Thoracic aorta (tissue), 2 donors: ENCODE measurements at places on chromosomes 1 and 21. TPM values are rescaled to one million over a fixed set of nuclear protein-coding genes. Genes with fewer than 3 reads are reported as not detected.
A peak's percentile ranks its signal among the peaks of the same experiment; 100 is the strongest.

DNA sequence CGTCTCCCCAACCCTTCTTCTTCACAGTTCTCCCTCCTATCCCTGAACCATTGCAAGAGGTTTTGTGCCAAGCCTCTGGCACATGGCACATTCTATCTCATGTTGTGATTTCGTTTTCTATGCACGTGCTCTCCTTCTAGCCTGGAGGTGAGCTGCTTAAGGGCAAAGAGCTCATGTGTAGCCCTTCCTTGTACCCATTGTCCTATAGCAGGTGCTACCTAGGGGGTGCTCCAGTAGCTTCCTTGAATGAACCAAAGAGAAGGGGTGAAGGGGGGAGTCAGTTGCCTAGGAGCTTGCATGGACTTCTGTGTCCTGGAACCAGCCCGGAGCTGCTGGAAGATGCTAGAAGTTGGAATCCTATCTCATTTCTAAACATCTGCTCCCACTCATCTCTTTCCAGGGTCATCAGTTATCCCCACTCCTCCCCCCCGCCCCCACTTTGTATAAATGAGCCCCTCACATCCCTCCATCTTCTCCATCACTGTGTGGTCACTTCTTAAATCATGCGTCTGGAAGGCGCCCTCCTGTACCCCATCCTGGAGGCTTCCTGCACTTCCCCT, 535 bp upstream of the DISC1 start:
- H3K4me1 ChIP-seq, result peaks cover 16% of the 10 kb centered on the region
- no peaks in the 10 kb centered on the region for H3K27me3 ChIP-seq
- H3K4me3 ChIP-seq, result peak overlapping the region; percentile 87
- H3K27ac ChIP-seq, result no peak overlapping the region
- no peak for DNase-seq

DNA sequence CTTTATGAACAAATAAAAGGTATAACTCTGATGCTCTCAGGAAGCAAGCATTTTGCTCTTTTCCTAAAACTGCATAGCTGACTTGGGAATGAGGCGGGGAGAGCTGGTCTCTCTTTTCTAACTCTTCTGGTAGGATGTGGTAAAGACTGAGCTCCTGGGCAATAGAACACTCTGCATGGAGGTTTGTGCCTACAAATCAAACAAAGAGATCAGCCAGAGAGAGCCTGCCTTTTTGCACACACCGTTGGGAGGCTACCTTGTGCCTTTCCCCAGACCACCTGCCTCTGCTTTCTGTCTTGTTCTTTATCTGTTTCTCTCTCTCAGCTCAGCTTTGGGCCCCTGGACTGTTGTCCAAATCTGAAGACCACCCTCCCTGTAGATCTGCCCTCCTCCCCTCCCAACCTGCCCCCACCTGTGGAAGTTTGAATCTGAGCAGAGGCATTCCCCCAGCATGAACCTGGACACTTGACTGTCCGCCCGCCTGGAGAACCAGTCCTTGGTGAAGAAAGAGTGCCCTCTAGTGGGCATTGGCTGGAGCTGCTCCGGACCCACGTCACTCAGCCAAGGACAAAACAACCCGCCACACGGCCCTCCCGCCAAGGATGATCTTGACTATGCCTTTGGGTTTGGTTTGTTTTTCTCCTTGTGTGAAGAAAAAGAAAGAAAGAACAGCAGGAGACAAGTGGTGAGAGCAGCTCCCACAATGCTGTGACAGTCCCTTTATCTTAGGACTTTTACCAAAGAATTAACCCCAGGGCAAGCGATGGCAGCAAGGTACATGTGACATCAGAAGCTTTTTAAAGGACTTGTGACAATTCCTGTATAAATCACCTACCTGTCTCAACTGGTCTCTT, 228.2 kb downstream of the PBX1 start:
- no peaks in the 10 kb centered on the region for H3K27me3 ChIP-seq
- H3K4me3 ChIP-seq, result no peak overlapping the region
- no peak overlapping the region for H3K27ac ChIP-seq
- DNase-seq, result peak; percentile 41
- H3K36me3 ChIP-seq, result no peaks in the 10 kb centered on the region

- H3K27ac ChIP-seq, result peak overlapping the region; percentile 38
- H3K4me3 ChIP-seq, result peak overlapping the region; percentile 62
- no peaks in the 10 kb centered on the region for H3K27me3 ChIP-seq
- no peak for DNase-seq
These were observed 22.6 kb downstream of the AK4 start for GRCh38 chr1:65170511-65171142.

- no peak overlapping the region for H3K4me3 ChIP-seq
- H3K27me3 ChIP-seq, result no peaks in the 10 kb centered on the region
These were observed 162.1 kb downstream of the PATJ start for GRCh38 chr1:61904354-61904753.

GRCh38 chr1:33007190-33008050, 29.3 kb downstream of the AK2 start:
- DNase-seq, result peak; percentile 19
- H3K4me1 ChIP-seq, result peaks cover 21% of the 10 kb centered on the region
- no peak overlapping the region for H3K4me3 ChIP-seq
- no peaks in the 10 kb centered on the region for H3K27me3 ChIP-seq
- H3K36me3 ChIP-seq, result peaks cover 7% of the 10 kb centered on the region

GRCh38 chr1:169326261-169326955, 41.2 kb downstream of the NME7 start:
- DNase-seq, result no peak
- H3K4me3 ChIP-seq, result no peak overlapping the region
- no peak overlapping the region for H3K27ac ChIP-seq
- peaks cover 8% of the 10 kb centered on the region for H3K4me1 ChIP-seq

GRCh38 chr1:206554211-206554610, 46.9 kb downstream of the RASSF5 start:
- no peaks in the 10 kb centered on the region for H3K27me3 ChIP-seq
- no peak overlapping the region for H3K4me3 ChIP-seq
- H3K27ac ChIP-seq, result no peak overlapping the region
- no peaks in the 10 kb centered on the region for H3K36me3 ChIP-seq
- DNase-seq, result no peak

GRCh38 chr1:55826381-55827080, 611.4 kb upstream of the USP24 start:
- no peak overlapping the region for H3K27ac ChIP-seq
- no peaks in the 10 kb centered on the region for H3K27me3 ChIP-seq
- no peaks in the 10 kb centered on the region for H3K4me1 ChIP-seq
- no peak overlapping the region for H3K4me3 ChIP-seq

DNA sequence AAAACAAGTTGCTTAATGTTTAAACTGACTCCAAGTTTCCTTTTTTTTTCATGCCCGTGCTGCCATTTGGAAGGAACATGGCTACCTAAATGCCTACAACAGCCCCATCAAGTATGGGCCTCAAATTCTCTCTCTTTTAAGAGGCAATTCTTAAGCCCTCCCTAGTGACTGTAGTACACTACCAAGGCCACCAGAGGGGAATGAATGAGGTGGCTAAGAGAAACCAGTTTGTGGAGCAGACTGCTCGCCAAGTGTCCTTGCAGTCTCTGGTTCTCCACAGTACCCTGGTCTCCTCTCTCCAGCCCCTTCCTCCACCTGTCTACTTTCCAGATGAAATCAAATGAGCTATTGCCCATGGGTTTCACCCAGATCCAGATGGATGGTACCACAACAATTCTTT, 1809.6 kb downstream of the BRINP3 start:
- H3K36me3 ChIP-seq, result no peaks in the 10 kb centered on the region
- H3K4me1 ChIP-seq, result no peaks in the 10 kb centered on the region
- no peak overlapping the region for H3K4me3 ChIP-seq
- H3K27ac ChIP-seq, result no peak overlapping the region
- no peaks in the 10 kb centered on the region for H3K27me3 ChIP-seq
- DNase-seq, result no peak

DNA sequence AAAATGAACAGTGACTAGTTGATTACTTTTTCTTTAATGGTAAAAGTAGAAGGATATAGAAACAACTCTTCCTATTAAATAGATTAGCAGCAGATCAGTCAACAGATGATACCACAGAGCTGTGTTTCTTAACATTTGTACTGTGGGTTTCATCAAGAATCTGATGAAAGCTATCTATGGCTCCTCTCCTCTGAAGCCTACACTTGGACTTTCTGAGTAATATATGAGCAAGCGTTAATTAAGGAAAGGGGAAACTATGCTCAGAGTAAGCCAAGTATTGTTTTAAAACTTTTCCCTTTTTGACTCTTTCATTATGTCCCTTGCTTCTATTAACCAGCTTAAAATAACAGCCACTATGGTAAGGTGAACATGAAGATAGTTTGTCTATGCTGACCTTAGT, 10.8 kb downstream of the ARID4B start:
- H3K27me3 ChIP-seq, result no peaks in the 10 kb centered on the region
- no peak for DNase-seq
- H3K4me1 ChIP-seq, result peaks cover 10% of the 10 kb centered on the region
- H3K4me3 ChIP-seq, result no peak overlapping the region

GRCh38 chr1:115726161-115726560, 42.4 kb downstream of the CASQ2 start:
- no peaks in the 10 kb centered on the region for H3K27me3 ChIP-seq
- H3K36me3 ChIP-seq, result no peaks in the 10 kb centered on the region
- H3K4me3 ChIP-seq, result no peak overlapping the region
- DNase-seq, result no peak
- no peak overlapping the region for H3K27ac ChIP-seq

DNA sequence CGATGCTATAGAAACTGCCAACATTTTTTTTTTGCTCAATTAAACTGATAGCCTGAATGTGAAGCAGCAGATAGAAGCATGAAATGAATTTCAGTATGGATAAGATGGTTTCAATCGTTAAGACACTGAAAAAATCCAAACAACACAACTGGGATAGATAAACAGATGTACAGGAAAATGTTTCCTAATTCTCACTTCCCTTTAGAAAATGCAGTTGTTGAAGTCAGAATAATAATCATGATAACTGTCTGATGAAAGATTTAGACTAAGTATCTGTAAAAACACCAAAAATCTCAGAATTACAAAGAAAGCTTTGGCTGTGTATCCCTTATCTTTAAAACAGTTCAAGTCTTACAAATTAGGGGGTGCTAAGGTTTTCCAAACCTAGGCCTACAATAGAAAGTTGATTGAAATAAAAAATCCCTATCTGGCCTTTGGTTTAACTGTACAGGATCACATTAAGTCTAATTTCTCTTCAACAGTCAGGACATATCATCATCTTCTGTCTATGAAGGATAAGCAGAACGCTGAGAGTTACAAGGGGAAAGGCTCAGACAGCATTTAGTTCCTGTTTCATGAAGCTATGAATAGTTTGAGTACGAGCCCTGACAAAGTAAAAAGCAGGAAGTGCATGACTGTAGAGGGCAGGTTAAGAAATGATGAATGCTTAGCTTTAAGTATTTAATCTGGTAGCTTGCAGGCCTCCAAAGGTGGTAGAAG, 203.2 kb downstream of the APP start:
- peaks cover under 1% of the 10 kb centered on the region for H3K36me3 ChIP-seq
- H3K4me3 ChIP-seq, result no peak overlapping the region
- DNase-seq, result no peak
- H3K4me1 ChIP-seq, result peaks cover 27% of the 10 kb centered on the region
- no peak overlapping the region for H3K27ac ChIP-seq

- H3K4me1 ChIP-seq, result no peaks in the 10 kb centered on the region
- no peaks in the 10 kb centered on the region for H3K27me3 ChIP-seq
- H3K4me3 ChIP-seq, result no peak overlapping the region
- H3K27ac ChIP-seq, result no peak overlapping the region
- DNase-seq, result no peak
- no peaks in the 10 kb centered on the region for H3K36me3 ChIP-seq
These were observed 211.1 kb downstream of the MRPL39 start for GRCh38 chr21:25396135-25396711.

GRCh38 chr1:13945856-13946255, 245.9 kb downstream of the PRDM2 start:
- no peak overlapping the region for H3K27ac ChIP-seq
- no peak overlapping the region for H3K4me3 ChIP-seq
- no peaks in the 10 kb centered on the region for H3K4me1 ChIP-seq
- H3K36me3 ChIP-seq, result no peaks in the 10 kb centered on the region

Gene OR2L5
- not detected for total RNA-seq

Gene LCE2C
- total RNA-seq, result not detected

Gene NBPF26
- 24.8 TPM for total RNA-seq

Gene TMPRSS15
- total RNA-seq, result not detected

Gene UAP1
- total RNA-seq, result 284 TPM

Gene FHAD1
- 4.4 TPM for total RNA-seq

Gene TMEM82
- total RNA-seq, result not detected
